ENCODE measurements at places on chromosomes 6 and 20. TPM values are rescaled to one million over a fixed set of nuclear protein-coding genes. Genes with fewer than 3 reads are reported as not detected.

CST1 gene
- total RNA-seq = not detected

SEL1L2 gene
- total RNA-seq = not detected

ALDH8A1 gene
- total RNA-seq = 0.58 TPM

LY86 gene
- 0.49 TPM for total RNA-seq

SLC17A1 gene
- not detected for total RNA-seq

PPIL6 gene
- 2.9 TPM for total RNA-seq

TPBG gene
- 6.4 TPM for total RNA-seq

RNF182 gene
- total RNA-seq = not detected

HLA-DRA gene
- total RNA-seq = 61.9 TPM

DPPA5 gene
- not detected for total RNA-seq

RBM24 gene
- total RNA-seq = 142 TPM

PSMB1 gene
- total RNA-seq = 340 TPM

CALHM5 gene
- total RNA-seq = 0.98 TPM

GSTA2 gene
- total RNA-seq = not detected

FAM110A gene
- 1.6 TPM for total RNA-seq

CLVS2 gene
- 0.88 TPM for total RNA-seq

EPPIN gene
- total RNA-seq = not detected

CPXM1 gene
- total RNA-seq = 1.6 TPM

TREM2 gene
- total RNA-seq = 0.46 TPM

GRCh38 chr6:144339859-144340452, 54.8 kb downstream of the UTRN start:
- DNase-seq = no peak

DNA sequence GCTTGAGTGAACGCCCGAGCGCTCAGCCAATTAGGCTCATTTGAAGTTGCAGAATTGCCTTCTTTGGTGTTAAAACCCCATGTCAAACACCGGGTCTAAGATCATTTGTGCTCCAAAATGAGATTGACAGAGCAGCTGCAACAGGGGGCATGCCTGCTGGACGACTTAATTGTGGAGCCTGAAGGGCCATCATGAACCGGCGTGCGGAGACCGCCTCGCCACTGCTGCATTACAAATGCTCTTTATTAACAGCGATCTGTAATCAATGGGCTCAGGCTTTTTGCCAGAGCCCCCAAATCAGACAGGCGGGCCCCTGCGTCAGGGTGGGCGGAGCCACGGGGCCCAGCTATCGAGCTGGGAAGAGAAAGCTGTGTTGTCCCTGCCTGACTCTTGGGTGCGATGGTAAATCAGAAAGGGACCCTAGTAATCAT, 183.2 kb downstream of the SIM1 start:
- DNase-seq = no peak

- no peak for DNase-seq
These were observed 2.6 kb downstream of the PPP1R14C start for GRCh38 chr6:150145427-150145826.

GRCh38 chr20:42161228-42161829, 543.2 kb upstream of the CHD6 start:
- DNase-seq = no peak

- no peak for DNase-seq
These were observed 25.9 kb downstream of the FAM209B start for GRCh38 chr20:56558968-56559367.

DNA sequence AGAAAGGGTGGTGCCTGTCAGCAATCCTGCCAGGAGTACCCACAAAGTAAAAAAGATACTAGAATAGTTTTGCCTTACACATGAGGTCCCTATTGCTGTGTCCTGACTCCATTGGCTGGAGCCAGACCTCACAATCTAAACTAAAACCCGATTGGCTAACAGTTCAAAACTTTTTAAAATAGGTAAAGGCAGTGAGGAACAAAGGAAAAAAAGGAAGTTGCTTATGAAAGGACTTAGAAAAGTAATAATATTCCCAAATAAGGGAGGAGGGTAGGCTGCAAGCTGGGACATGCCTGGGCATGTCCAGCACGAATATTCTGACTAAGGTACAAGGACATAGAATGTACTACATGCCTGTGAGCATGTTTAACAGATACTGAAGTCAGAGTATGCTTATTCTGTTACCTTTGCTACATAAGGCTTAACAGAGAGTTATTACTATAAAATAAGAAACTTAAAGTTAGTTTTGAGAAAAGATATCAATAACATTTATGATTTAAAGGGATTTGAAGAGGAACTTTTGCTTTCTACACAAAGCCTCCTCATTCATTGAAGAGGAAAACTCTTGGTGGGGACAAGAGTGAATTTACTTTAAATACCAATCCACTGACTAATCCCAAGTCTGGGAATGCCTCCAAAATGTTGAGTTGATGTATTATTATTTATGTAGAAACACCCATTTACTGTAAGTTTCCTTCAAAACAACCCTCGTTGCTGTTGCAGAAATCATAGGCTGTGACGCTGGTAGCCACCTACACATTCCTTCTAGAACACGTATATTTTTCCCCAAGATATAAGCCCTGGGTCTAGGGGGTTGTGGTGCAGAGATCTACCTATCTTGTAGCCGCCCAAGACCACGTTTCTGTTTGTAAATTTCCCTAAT, 8.2 kb upstream of the MTHFD1L start:
- DNase-seq = no peak

GRCh38 chr6:134909701-134910592, 40.0 kb downstream of the ALDH8A1 start:
- DNase-seq = no peak

DNA sequence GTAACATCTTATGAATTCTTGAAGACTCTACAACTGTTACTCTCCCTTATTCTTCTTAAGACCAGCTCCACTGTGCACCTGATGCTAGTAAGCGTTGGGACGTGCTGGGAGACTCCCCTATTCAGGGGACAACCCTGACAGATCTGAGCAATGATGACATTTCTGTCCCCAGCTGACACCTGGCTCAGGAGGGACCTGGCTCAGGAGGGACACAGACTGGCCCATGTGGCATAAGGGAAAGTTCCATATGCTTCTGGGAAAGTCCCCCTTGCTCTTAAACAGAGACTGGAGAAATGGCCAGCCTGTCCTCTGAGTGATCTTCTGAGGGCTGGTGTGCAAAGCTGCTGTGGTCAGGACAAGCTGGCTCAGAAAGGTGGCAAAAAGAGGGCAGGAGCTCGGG, 10.0 kb upstream of the CD93 start:
- no peak for DNase-seq

DNA sequence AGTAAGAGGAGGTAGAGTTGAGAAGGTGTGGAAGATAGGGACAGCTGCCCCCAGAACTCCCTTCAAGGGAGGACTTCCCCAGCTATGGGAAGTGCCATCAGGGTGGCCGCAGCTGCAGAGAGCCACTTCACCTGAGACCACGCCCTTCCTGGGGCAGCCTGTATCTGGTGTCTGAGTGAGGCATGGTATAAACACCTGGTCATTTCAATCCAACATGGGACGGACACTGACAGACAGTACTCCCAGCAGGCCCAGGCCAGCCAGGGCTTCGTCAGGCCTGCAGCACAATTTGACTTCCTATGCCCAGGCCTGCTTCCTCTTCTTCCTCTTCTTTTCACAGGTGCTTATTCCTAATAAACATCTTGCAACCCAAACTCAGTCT, 4.5 kb downstream of the SOX12 start:
- DNase-seq = no peak

GRCh38 chr6:56699066-56699654, 56.5 kb upstream of the DST start:
- DNase-seq = no peak

GRCh38 chr6:130560231-130560630, 194.4 kb downstream of the TMEM200A start:
- DNase-seq = no peak

GRCh38 chr6:25326126-25326525, 47.0 kb downstream of the CARMIL1 start:
- DNase-seq = no peak

DNA sequence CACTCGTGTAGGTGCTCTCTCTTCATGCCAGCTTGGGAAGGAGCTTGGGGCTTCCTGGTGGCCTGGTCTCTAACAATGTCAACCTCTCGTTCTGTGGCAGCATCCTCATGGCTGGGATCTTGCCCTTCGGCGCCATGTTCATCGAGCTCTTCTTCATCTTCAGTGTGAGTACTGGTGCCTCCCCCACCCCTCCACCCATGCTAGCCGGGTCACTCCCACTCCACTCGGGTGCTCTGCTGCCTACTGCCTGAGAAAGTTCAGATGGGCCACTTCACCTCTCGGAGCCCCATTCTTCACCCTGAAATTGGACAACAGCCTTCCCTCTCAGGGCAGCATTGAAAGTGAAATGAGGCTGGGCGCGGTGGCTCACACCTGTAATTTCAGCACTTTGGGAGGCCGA, 48.8 kb downstream of the TM9SF4 start:
- no peak for DNase-seq

DNA sequence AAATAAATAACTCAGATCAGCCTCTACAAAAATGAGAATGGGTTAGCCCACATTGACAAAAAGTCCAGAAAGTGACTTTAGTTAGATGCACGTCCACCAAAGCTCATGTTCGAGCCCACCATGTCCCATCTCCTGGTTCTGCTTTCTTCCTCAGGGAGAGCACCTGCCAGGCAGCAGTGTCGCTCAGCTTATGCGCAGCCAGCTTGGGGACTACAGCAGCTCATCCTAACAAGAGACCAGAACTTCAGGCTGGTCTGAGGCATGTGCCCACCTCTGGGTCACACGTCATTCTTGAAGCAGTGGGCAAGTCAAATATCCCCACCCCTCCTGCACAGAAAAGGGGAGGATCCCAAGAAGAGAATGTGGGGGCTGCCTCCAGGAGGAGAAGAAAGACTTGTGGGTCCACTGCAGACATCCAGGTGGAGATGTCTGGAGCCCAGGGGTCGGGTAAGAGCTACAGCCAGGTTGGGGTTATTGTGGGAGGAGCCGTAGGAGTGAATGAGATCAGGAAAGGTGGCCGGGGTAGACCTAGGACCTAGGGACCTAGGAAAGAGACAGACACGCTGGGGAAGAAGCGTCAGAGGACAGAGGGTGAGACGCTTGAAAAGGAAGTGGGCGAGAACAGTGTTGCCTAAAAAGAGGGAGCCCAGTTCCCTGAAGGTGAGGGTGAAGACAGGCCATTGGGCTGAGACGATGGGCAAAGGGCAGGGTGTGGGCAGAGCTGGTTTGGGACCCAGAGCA, 52.5 kb downstream of the SSR1 start:
- no peak for DNase-seq

- no peak for DNase-seq
These were observed 210.7 kb downstream of the TFAP2C start for GRCh38 chr20:56839786-56840185.

- no peak for DNase-seq
These were observed 10.5 kb downstream of the PLN start for GRCh38 chr6:118558464-118559217.

- no peak for DNase-seq
These were observed 16.8 kb upstream of the BCLAF1 start for GRCh38 chr6:136306466-136306865.

- DNase-seq = no peak
These were observed 968.4 kb upstream of the SLC35B3 start for GRCh38 chr6:9403736-9404135.

DNA sequence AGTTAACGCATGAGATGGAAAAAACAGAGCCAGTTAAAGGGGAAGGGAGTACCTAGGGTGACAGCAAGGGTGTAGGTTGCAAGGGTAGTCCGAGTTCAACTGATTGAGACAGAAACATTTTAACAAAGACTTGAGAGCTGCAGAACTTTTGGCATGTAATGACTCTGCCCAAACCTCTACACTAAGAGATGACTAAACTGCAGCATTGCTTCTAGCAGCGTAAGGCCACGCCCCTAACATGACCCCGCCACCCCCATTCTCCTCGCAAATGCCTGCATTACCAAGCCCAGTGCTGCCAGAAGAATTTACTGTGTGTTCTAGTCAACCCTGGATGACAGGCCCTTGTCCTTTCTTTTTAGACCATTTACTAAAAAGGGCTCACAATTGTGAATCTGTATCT, 6.3 kb upstream of the HINT3 start:
- DNase-seq = no peak

GRCh38 chr6:168699631-168700295, 258.8 kb downstream of the SMOC2 start:
- DNase-seq = no peak

Measured in gastrocnemius medialis (tissue), 4 donors.